ENCODE measurements at places on chromosomes 4 and X.

- no peak for DNase-seq
These were observed 91.0 kb downstream of the AMMECR1 start for GRCh38 chrX:110226931-110227330.

GRCh38 chrX:46375831-46376230, 169.4 kb downstream of the ZNF674 start:
- DNase-seq: no peak

DNA sequence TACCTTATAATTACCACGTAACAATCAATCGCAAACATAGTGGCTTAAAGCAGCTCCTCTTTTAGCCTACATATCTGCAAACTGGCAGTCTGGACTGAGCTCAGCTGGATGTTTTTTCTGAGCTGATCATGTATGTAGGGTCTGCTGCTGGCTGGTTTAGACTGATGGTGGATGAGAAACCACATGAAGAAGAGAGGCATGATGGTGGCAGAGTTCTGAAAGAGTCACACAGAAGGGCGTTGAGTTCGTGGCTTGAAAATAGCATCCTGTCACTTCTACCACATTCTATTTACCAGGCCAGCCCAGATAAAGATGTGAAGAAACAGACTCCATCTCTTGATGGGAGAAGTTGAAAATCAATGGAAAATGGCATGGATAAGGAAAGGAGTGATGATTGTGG, 151.3 kb downstream of the SNCA start:
- DNase-seq: no peak

DNA sequence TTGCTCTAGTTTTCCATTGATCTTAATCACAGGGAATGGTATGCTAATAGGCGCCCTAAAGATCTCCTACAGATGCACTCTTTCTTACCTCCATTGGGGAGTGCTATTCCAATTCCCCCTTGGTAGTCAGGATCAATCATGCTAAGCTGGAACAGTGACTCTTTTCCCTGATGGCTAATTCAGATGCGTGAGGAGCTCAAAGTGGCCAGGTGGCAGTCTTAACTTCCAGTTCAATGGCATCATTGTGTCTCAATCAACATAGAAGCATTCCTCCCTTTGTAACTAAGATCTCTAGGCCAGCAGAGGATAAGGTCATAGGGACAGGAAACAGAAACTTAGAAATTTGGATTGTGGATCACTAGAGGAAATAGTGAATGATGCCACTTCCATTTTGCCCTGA, 216.8 kb downstream of the GRID2 start:
- no peak for DNase-seq

GRCh38 chrX:43590150-43590549, 65.9 kb upstream of the MAOA start:
- no peak for DNase-seq

DNA sequence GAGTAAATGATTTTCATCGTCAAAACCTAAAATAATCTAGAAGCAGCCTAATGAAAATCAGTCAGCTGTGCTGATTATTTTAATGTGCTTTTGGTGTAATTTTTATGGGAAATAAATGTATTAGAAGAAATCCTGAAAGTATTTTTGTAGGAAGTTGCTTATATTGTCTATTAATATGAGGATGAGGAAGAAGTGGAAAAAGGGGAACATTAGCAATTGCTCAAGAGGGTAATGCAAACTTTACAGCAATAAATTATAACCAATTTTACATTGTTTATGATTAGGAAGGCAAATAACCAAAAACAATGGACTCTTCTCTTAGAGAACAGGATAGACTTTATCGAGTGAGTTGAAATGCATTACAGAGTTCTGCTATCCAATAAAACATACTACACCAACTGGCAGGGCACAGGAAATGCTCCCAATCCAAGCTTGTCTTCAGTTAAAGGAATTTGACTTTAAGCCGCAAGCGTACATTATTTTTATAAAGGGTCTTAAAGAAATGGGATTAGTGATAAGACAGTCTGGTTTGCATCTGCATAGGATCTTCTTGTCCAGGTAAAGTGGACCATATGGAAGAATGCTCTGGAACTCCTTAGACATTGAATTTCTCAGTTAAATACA, 374.8 kb downstream of the PDGFC start:
- DNase-seq: no peak
